ENCODE measurements at places on chromosomes 2 and 18.
A peak's percentile ranks its signal among the peaks of the same experiment; 100 is the strongest.

- no peak for DNase-seq
Observed at GRCh38 chr2:14752295-14752694, 119.8 kb downstream of the LRATD1 start.

- DNase-seq: no peak
Observed at GRCh38 chr2:9268301-9269080, 61.9 kb downstream of the ASAP2 start.

- DNase-seq: peak; percentile 54
Observed at GRCh38 chr2:43293744-43294695, 67.6 kb upstream of the ZFP36L2 start.

- DNase-seq: peak; percentile 67
Observed at GRCh38 chr2:119826370-119826961, 66.7 kb downstream of the PTPN4 start.

DNA sequence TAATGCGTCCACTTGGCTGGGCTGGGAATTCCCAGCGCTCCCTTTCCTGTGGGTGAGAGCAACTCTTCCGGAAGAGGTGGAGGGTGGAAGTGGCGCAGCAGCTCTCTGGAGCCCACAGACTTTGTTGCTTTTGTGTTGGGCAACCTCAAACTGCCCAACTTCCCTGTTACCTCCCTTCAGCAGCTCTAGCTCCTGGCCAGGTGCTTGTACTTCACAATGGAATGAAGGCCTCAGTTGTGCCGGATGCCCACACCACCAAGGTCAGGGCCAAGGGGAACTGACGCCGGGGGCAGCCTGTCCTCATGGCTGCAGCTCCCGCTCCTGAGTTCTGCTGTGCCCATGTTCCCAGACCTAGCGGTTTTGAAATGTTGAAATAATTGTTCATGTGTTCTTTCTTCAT, 322.9 kb downstream of the GALR1 start:
- DNase-seq: no peak

DNA sequence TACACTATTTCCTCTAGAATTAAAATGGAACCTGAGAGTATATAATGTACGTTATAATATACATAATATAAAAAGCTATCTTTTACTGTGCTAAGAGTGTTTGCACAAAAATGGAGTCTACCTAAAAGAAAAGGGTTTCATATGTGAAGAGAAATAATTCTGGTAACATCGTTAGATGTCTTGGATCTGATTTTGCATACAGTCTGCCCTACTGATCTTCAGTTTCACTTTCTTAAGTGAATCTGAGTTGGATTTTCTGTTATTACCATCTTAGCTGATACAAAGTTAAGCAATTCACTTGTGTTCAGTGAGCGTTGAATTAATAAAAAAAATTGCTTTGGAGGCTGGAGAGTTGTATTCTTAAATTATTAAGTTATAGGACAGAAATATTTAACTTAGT, 502.1 kb upstream of the TMEFF2 start:
- no peak for DNase-seq

- DNase-seq: no peak
Observed at GRCh38 chr2:128497461-128497860, 178.8 kb upstream of the HS6ST1 start.

DNA sequence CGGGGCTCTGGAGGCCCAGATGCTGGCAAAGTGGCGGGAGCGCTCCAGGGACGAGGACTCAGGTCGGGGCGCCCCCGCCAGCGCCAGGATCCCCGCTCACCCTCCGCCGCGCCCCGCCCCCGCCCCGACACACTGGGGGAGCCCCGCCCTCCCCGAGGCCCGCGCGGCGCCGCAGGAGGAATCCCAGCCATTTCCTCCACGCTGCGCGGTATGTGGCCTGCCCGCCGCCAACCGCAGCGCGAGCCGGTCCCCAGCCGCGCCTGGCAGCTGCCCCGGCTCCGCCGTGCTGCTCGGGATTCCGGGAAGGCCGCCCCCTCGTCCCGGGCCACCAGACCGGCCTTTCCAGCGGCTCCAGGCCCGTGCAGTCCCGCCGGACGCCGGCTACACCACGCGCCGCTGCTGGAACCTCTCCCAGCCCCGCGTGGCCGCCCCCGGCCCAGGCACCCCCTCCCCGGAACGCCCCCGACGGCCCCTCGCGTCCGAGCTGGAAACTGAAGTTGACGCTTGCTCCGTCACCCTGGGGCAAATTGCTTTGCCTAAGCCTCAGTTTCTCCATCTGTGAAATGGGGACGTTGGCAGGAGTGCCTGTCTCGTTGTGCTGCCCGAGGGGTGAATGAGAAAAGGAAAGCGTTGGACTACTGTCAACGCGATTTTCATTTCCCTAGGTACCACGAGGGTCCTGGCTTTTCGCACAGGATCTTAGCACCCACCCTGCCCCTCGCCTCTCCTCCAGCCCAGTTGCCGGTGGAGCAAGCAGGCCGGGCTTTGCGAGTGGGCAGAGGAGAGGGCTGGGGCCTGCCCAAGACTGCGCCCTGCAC, 53.6 kb downstream of the PKDCC start:
- peak; percentile 20 for DNase-seq

GRCh38 chr2:43745457-43745856, 28.4 kb upstream of the DYNC2LI1 start:
- DNase-seq: no peak

GRCh38 chr18:7637269-7637668, 70.2 kb downstream of the PTPRM start:
- no peak for DNase-seq

DNA sequence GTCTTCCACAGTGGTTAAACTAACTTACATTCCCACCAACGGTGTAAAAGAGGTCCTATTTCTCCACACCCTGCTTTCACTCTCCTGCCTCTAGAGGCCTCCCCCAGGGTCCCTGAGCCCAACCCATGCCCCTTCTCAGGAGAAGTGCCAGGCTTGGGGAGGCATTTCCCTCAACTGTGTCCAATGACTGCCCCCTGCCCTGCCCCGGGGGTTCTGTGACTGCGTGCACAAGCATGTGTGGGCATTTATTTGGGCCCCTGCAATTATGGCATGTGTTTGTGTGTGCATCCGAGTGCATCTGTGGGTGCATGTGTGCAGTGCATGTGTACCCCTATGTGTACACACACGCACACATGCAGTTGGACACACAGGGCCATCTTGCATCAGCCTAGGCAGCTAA, 57.3 kb downstream of the INHBB start:
- DNase-seq: no peak

DNA sequence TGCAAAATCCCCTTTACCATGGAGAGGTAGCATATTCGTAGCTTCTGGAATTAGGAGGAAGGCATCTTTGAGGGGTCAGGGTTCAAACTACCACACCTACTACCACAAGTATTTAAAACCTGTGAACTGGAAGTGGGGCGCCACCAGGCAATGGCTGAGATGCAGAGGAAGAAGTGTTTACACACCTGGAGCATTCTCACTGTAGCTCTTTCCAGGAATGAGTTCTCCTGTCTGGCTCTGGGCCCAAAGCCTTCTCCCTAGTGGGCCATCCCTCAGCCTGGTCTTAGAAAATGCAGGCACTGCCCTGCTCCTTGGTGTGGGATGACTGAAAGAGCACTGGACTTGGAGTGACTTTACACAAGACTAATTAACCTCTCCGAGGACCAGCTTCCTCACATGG, 30.7 kb upstream of the FOXI3 start:
- DNase-seq: no peak

GRCh38 chr2:185374878-185375277, 363.7 kb upstream of the FSIP2 start:
- DNase-seq: no peak

DNA sequence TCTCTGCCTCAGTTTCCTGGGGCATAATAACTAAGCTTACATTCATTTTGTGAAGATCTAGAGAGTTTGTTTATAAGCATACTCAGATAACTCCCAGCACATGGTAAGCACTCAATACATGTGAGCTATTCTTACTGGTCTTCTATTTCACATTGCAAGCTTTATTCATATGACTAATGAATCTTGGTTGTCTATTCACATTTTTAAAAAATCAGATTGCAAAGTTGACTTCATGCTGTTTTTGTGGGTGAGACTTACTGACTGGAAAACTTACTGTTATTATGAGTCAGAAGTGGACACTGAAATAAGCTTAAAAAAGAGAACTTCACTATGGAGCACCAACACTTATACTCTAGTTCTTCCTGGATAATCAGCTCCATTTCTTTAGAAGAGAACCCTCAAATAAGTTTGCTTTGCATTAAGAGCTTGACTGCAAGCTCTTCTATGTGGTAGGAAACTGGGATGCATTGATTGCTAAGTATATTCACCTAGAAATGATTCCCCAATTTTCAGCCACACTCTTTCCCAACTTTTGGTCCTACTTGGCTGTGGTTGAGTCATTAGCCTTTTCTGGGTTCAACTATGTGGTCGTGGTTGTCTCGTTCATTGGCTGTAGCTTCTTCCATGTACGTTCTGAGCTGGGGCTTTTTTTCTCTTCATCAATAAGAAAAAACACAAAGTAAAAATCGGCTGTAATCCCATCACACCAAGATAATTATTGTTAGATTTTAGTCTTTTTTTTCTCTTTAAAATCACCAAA, 29.5 kb upstream of the RBMS1 start:
- no peak for DNase-seq

DNA sequence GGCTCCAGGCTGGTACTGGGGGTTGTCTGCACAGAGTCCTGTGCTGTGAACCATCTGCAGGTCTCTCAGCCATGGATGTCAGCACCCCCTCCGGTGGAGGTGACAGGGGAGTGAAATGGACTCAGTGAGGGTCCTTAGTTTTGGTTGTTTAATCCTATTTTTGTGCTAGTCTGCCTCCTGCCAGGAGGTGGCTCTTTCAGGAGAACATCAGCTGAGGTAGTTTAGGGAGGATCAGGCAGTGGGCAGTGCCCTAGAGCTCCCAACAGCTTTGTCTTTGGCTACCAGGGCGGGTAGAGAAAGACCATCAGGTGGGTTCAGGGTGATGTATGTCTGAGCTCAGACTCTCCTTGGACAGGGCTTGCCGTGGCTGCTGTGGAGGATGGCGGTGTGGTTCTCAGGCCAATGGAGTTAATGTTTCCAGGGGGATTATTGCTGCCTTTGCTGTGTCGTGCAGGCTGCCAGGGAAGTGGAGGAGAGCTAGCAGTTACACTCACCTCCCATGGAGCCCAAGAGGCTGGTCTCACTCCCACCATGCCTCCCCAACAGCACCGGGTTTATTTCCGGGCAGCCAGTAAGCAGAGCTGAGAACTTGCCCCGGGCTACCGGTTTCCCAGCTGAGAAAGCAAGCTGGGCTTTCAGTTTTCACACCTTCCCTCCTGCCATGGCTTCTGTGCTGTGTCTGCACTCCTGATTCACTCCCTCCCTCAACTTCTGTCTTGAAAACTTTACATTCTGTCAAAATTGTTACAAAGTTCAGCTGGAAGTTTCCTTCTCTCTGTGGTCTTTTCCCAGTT, 563.4 kb downstream of the XIRP2 start:
- DNase-seq: no peak

DNA sequence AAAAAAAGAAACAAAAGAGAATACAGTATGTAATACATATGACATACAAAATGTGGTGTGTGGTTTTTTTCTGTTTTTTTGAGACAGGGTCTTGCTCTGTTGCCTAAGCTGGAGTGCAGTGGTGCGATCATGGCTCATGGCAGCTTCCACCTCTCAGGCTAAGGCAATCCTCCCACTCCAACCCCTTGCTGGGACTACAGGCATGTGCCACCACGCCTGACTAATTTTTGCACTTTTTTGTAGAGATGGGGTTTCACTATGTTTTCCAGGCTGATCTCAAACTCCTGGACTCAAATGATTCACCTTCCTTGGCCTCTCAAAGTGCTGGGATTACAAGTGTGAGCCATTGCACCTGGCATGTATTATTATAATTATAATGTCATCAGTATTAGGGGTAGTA, 38.9 kb downstream of the DHX57 start:
- DNase-seq: no peak

DNA sequence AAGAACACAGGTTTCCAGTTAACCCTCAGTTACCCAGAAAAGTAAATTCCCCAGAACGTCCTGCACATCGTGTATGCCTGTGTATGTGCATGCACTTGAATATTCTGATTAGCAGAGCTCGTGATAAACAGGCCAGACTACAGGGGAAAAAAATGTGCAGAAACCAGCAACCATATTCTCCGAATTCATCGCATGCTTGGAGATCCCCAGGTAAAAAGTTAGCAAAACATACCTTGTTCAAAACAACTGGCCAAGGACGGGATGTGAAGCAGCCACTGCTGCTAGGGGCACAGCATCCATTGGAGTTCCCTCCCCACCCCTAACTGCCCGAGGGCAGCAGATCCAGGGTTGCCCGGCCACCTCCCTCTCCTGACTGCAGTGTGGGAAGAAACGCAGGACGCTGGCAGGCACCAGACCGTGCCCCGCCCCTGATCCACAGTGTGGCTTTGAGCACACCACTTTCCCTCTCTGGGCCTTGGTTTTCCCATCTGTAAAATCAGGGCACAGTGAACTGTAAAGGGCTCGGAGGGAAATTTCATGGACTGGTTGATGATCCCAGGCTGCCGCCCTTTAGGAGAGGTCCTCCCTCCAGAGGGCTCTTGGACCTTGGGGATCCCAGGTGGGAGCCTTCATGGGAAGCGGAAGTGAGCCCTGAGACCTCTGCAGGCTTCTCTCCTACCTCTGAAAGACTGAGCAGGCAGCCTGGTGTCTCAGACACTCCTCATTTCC, 11.9 kb upstream of the ARID5A start:
- DNase-seq: no peak

- DNase-seq: no peak
Observed at GRCh38 chr18:44198612-44199284, 481.9 kb upstream of the SETBP1 start.

GRCh38 chr2:231456295-231457004, 7.8 kb downstream of the NCL start:
- no peak for DNase-seq

DNA sequence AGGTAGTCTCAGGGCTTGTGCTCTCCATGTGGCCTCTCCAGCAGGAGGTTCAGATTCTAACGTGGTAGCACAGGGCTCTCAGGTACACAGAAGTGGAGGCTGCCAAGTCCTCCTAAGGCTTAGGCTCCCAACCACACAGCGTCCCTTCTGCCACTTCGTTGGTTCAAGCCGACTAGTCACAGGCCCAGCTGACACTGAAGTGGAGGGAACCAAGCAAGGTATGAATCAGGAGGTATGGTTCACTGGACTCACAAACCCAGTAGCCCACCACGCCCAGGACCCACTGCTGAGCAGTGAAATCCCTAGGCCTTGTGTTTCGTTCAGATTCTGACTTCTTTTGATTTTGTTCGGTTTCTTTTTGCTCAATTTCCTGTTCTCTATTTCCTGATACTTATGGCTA, 46.0 kb upstream of the SEC11C start:
- no peak for DNase-seq

DNA sequence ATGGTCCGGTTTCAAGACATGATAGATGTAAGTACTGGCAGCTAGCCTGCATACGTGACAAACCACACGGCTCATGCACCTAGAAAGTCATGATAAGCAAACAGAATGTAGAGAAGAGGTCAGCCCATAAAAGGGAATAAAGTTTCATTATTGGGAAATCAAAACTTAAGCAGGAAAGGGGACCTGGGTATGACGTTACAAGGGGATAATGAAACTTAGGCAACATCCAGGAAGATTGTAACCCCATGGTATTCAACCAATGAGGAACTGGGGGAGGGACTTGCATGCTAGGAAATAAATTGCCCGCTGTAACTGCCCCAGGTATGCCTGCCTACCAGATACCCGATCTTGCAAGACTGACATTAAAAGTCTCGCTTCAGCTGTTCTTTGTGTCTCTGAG, 1679.0 kb downstream of the SUCLG1 start:
- DNase-seq: no peak
